ENCODE measurements at places on chromosomes 5 and 9.
A peak's percentile ranks its signal among the peaks of the same experiment; 100 is the strongest.

DNA sequence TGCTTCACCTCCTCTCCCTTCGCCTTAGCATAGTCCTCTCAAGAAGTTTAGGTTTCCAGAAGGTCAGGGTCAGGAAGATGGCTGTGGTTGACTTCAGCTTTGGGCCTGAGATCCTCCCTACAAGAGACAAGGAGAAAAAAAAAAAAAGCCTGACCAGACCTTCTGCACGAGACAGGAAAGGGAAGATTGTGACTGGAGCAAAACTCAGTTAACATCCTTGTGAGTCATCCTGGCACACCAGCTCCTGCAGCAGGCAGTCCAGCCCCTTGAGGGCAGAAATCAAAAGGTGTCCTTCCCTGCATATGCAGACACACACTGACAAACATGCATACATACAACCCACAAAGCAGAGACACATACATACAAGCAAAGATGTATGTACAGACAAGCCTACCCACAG is 18.0 kb upstream of the ENHO start:
- no peak for DNase-seq

DNA sequence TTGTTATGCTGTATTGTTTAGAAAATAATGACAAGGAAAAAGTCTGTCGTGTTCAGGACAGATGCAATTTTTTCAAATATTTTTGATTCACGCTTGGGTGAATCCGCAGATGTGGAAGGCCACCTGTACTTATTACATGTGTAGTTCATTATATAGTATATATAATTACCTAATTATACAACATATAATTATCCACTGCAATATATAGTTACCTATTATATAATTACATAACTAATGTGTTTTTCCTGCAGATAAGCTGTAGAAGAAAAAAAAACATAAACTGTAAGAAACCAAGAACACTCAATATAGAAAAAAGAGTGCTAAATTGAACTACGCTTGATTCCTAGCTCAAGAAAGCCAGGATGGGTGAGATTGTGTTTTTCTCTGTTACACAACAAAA is 93.6 kb upstream of the RANBP3L start:
- no peak for DNase-seq

- DNase-seq: no peak
These were observed 3.3 kb upstream of the IL31RA start for GRCh38 chr5:55847837-55848236.

DNA sequence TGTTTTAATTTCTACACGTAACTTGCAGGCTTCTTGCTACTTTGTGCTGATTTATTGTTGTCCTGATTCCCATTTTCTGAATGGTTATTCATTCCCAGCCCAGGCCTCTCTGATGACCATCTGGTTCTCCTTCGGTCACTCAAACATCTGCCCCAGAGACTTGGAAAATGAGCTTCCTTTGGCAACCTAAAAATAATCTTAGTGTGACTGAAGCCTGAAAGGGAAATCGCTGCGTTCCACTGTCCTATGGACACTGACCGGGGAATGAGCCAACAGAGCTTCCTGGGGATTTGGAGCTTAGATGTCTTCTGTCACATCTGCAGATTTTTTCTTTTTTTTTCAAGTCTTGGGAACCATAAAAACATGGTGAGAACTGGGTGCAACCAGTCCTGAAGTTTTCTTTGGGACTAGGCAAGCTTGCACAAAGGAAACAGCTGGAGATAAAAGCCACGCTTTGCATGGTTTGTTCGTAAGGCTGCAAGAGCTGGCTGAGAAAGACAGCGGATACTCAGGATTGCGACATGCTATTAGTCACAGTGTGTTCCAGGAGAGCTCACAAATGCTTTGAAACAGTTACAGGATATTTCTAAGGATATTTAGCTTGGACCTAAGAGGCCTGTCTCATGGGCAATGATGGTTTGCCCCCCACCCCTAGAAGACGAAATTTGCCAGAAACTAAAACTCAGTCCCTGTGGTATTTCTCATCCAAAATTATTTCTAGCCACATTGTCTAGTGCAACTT is 146.2 kb downstream of the GOLPH3 start:
- peak; percentile 58 for DNase-seq

DNA sequence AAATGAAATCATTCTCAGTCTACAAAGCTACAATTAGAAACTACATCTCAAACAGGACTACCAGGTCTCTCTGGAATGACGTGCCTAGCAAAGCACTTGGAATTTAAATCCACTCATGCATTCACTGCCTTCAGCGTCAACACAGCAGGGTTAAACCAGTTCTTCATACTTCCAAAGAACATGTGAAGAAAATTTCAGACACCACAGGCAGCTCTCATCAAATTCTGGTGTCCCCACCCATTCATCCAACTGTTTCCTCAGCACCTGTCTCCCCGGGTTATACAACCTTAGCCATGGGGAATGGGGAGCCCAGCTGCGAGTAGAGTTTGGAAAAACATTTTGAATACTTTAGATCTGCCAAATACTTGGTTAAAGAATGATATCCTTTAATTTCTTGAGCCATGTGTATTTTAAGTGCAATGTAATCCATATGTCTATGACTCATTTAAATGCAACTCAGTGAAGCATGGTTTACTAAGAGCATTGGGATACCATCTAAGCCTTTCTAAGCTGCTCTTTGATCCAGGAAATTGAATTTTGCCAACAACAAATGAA is 17.5 kb downstream of the ADAM19 start:
- no peak for DNase-seq

DNA sequence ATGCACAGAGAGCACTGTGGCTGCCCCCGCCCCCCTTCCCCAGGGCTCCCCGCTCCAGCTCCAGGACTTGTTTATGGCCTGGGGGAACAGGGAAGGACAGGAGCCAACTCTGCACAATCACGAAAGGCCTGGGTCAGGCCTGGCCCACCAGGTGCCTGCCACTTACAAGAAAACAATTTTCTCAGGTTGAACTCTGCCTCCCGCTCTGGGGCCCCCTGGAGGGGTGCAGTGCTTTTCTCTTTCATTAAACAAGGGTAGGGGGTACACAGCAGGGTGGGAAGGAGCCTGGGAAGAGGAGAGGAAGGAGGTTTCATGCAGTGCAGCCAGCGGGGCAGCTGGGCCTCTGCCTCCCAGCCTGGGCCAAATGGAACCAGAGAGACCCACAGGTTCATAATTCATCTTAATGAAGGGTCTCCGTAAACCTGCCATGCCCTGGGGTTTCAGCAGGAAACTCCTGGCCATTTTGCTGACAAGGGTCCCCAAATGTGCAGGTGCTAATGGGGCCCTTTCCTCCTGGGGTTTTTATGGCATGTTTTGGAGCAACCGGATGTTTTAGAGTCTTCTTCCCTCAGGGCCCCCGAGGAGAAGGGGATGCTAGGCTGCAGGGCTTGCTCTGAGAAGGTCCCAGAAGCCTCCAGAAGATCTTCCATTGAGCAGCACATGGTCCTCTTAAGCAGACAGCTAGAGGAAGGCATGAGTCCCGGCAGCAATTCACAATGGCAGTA is 219.8 kb downstream of the SLIT3 start:
- DNase-seq: no peak

DNA sequence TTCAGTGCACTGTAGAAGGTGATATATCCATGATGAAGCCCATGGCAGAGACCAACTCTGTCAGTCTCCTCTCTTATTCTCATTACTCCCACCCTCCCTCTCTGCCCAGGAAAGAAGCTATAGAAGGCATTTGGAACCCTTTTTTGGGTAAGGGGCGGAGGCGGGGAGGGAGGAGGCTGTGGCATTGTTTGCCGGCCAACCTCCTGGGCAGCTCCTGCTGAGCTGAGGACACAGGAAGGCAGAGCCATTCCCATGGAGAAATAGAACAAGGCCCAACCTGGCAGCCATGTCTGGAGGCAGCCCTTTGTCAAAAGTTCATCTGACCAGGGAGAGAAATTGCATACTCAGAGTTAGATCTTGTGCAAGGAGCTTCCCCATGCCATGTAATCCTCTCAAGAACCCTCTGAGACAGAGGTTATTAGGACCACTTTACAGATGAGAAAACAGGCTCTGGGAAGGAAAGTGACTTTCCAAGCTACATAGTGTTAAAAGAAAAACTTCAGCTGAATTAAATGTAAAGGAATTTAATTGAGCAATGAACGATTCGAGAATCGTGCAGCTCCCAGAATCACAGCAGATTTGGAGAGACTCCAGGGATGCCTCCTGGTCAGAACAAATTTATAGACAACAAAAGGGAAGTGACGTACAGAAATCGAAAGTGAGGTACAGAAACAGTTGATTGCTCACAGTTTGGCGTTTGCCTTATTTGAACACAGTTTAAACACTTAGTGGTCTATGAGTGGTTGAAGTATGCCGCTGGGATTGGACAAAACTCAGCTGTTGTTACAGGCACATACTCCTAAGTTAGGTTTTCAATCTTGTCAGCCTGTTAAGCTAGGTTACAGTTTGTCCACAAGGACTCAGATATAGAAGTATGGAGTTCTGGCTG is 158.6 kb downstream of the MELK start:
- DNase-seq: no peak

DNA sequence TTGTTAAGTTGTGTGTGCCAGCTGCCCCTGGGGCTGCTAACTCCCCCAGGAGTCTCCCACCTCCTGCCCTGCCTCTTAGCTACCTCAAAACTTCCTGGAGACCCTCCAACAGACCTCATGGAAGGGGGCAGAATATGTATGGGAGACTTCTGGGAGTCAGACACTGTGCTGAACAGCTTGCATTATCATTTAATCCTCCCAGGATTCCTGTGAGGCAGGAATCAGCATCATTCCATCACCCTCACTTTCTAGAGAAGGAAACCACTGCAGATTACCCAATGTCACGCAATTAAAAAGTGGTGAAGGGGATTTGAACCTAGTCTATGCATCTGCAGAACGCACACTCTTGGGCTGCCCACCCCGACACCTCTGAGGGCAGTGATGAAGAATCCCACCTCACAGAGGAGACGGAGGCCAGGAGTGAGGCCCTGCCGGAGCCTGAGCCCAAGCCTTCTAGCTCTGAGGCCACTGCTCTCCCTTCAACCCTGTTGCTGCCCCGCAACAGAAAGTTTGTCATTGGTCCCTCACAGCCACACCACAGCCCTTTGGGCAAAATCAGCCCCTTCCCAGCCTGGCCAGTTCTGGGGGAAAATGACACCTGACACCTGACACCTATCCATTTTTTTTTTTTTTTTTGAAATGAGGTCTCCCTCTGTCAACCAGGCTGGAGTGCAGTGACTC is 30.3 kb upstream of the IL17B start:
- no peak for DNase-seq

GRCh38 chr5:35063414-35063813 is 15.7 kb upstream of the AGXT2 start:
- no peak for DNase-seq

DNA sequence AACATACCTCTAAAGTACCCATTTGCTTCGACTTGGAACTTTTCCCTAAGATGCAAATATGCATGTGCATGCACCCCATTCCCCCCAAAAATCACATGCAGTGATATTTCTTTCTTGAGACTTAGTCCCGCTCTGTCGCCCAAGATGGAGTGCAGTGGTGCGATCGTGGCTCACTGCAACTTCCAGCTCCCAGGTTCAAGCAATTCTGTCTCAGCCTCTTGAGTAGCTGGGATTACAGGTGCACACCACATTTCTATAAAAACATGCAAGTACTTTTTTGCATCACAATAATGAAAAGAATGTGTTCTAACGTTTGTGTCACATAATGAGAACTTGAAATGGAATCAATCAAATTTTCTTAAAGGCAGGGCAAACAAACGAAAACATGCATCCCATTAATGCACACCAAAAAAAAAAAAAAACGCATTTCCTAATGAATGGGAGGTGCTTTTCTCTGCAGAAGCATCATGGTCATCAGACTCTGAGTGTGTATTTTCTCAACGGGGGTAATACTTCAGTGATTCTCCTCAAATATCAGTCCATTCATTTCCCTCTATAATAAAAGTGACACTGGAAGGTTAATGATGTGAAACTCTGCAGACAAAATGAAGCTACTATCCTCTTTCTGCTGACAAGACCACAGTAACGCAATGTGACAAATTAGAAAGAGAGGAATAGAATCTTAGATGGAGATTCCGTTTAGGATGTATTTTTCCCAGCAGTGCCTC is 389.4 kb downstream of the CTNND2 start:
- DNase-seq: no peak

DNA sequence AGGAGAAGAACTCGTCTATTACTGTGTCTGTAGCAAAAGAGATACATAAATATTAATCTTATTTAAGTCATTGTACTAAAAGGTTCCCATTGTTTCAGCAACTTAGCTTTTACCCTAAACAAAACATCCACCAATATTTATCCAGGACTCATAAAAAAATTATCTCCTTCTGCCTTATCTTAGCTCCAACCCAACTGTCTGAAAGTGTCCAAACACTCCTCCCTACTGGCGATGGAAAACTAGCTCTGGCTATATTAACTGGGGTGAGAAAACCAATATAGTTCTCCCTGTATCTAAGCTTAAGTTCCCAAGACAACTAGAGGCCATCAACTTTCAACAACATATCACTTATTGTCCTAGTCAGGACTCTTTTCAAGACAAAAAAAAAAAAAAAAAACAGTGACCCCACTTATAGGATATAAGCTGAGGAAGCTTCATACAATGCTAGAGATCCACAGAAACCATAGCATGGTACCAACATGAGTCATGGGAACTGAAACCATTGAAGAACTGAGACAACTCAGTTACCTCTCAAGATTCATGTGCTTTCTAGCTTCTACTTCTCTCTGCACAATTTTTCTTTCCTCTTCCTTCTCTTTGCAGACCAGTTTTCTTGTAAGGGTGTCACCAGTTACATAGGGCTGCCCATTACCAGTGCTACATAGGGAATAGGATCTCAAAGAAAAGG is 150.7 kb upstream of the RASA1 start:
- DNase-seq: peak; percentile 48

- no peak for DNase-seq
These were observed 159.4 kb downstream of the RASEF start for GRCh38 chr9:82903503-82903902.

GRCh38 chr5:150671509-150672236 is 10.6 kb downstream of the MYOZ3 start:
- no peak for DNase-seq

GRCh38 chr9:123239726-123240125 is 28.7 kb downstream of the STRBP start:
- no peak for DNase-seq

DNA sequence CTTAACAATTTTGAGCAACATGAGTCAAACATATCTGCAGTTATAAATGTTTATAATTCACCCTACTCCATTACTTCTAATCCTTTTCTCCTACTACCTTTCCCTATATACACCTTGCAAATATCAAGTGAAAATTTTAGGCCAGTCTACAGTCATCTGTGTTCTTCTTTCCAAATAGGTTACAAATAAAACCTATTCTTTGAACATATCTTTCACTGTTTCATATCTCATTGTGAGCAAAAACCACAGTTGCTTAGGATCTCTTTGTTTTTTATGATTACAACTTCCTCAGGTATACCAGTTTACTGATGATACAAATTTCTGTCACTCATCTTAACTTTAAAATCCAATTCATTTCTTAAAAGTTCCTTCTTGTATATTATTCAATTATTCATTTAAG is 34.4 kb downstream of the RFX3 start:
- DNase-seq: no peak

- DNase-seq: no peak
These were observed 77.9 kb upstream of the FBXL17 start for GRCh38 chr5:108459769-108460168.

- DNase-seq: no peak
These were observed 71.1 kb downstream of the COL27A1 start for GRCh38 chr9:114226246-114227055.

GRCh38 chr9:19641046-19641445 is 147.8 kb downstream of the SLC24A2 start:
- DNase-seq: peak; percentile 25

All from hematopoietic multipotent progenitor cell treated with erythropoietin and hydrocortisone succinate and interleukin-3 and kit ligand, for 6 days (in vitro differentiated cells).